NCI-H1436 treated with DMSO at 0.1 percent for 48 hours (cell line): ENCODE measurements at places on chromosomes 6 and 20.

GRCh38 chr6:147262946-147263345 lies 58.7 kb downstream of the STXBP5 start:
- DNase-seq, result no peak

- no peak for DNase-seq
These were observed 42.8 kb downstream of the RREB1 start for GRCh38 chr6:7150381-7151064.

GRCh38 chr6:134447883-134448387 lies 130.0 kb upstream of the SGK1 start:
- DNase-seq, result no peak

DNA sequence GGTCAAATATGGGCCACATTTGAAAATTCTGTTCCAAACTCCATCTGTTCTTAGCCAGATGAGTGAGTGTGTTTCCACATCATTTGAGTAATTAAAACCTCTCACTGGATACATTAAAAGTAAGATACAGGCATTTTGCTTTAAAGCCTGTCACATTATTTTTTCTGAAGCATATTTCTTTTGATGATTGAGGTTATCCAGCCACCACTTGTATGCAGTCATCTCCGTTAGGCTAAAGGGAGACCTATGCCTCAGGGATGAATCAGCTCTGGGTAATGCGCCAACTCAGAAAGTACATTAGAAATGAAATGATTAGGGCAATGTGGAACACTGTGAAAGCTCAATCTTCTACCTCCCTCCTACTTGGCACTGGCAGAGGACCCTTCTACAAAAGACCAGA lies 90.7 kb downstream of the SNAP25 start:
- DNase-seq, result no peak

- DNase-seq, result no peak
These were observed 192.8 kb downstream of the LY86 start for GRCh38 chr6:6781172-6781872.

DNA sequence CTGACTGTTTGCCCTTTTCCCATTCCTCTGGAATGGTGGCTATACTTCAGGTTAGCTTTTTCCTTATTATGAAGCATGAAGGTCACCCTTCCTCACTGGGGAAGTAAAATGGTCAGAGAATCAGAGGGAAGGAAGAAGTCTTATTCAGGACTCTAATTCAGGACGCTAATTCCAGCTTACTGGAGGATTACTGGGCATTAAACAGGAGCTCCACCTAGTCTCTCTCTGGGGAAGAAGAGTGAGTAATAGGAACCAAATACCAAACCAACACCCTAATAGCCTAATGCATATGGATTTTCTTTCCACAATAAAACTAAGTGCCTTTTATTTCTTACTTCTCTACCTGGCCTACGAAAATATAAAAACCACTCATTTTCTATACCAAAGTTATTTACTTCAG lies 10.1 kb downstream of the CRISP1 start:
- no peak for DNase-seq

DNA sequence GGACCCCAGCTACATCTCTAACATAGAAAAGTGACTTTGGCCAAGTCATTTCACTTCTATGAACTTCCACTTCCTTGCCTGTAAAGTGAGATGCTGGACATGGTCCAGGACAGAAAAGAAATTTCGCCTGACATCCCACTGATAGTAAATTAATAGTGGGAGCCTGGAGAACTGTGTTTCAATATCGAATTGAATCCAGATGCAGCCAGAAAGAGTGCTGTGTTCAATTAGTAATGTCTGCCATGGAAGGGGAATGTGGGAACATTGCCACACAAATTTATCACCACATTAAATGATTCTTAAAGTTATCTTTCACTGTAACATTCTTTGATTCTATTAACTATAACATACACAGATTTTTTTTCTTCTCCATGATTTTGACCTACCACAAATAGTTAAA lies 255.0 kb downstream of the HACE1 start:
- DNase-seq, result no peak

DNA sequence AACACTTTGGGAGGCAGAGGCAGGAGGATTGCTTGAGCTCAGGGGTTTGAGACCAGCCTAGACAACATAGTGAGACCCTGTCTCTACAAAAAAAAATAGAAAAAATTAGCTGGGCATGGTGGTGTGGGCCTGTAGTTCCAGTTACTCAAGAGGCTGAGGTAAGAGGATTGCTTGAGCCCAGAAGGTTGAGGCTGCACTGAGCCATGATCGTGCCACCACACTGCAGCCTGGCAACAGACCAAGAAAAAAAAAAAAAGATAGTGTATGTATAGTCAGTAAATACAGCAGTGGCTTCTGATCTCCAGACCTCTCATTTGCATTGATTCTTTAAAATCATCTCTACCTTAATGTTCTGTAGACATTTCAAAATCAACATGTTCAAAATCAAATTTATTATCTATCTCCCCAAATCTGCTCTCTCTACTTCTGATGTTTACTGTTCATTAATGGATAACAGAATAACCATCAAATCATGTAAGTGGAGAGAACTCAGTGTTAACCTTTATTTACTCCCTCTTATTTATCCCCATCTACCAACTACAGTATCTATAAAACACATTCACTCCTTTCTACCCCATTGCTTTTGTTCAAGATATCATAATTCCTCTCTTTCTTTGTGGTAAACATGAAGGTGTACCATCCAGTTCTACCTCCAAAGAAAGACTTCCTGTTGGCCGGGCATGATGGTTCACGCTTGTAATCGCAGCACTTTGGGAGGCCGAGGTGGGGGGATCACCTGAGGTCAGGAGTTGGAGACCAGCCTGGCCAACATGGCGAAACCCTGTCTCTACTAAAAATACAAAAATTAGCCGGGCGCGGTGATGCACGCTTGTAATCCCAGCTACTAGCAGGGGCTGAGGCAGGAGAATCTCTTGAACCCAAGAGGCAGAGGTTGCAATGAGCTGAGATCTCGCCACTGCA lies 7.7 kb downstream of the PROCR start:
- DNase-seq, result no peak

DNA sequence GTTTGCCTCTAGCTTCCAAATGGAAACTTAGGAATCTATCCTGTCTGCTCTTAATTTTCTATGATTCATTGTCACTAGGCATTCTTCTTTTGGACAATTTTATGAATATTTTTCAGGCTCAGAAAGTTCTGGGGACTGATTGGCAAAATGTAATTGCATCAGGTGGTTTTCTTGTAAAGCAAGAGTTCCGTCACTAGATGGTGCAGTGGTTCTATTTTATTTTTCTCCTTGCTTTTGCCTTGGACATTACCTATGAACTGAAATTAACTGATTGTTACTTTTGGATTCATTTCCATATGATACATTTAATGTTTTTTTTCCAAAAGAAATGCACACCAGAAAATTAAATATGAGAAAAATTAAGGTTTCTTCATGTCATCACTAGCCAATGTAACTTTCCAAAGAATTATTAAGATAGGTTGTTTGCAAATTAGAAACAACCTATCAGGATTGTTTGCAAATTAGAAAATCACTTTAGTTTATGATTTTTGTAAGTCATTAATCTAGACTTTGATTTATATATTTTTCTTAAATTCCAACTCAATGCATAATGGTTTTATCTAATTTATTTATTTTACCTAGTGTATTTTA lies 48.0 kb downstream of the TMEM170B start:
- no peak for DNase-seq

DNA sequence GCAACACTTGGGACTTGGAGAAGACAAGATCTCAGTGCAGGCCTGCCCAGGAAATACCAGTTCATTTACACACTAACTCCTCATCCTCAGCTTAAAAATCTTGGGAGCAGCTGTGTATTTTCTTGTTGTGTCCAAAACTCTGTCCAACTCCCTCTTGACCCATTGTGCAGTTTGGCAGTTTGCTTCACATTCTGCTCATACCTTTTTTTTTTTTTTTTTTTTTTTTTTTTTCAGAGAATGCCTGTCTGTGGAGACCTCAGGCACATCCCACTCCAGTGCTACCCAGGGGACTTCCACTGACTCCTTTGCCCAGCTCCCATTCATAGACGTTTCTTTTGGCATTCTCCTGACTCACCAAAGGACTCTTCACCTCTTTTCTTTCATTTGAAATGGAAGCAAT lies 265.8 kb upstream of the TCF21 start:
- no peak for DNase-seq

DNA sequence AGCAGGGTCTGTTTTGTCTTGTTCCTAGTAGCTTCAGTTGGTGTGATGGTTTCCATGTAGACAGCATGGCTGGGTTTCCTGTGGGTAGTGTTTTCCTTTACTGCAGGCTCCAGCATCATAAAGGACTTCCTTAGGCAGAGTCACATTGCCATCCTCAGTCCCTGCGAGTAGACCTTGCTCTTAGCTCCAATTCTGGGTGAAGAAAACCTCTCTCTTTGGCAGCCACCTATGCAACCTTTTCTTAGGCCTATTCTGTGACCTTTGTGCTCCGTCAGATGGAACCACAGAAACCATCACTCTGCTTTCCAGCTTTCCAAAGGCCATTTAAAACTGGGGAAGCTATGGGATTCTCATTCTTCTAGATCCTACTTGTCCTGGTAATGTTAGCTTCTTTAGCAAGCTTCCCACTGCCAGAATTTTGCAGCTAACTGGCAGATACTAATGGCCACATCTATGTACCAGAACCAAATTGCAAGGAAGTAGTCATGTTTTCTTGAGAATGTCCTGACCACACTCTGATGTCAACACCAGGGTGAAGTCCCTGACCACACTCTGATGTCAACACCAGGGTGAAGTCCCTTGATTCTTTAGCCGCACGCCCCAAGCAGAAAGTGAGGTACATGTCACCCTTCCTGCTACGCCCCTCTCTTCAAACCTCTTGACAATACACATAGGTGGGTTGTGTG lies 646.6 kb upstream of the HS3ST5 start:
- DNase-seq, result no peak

GRCh38 chr6:90719321-90720195 lies 132.7 kb upstream of the MAP3K7 start:
- no peak for DNase-seq

- DNase-seq, result no peak
These were observed 33.9 kb downstream of the KCNK17 start for GRCh38 chr6:39280247-39280731.

GRCh38 chr6:56193846-56194245 lies 53.5 kb downstream of the COL21A1 start:
- no peak for DNase-seq

- DNase-seq, result no peak
These were observed 34.9 kb upstream of the ALDH8A1 start for GRCh38 chr6:134984821-134985220.

GRCh38 chr6:124955108-124955856 lies 7.0 kb upstream of the RNF217 start:
- DNase-seq, result no peak

- no peak for DNase-seq
These were observed 50.7 kb downstream of the PPP1R3G start for GRCh38 chr6:5135788-5136376.
